Activated T-helper 2 cell treated with anti-CD3 and anti-CD28 coated beads, Interferon-gamma antibody, Interleukin-2, Interleukin-4, amounts not matched to agents 10 μg/mL and 5 μg/mL and 100 μg/mL, durations not matched to agents 14 hours and 24 hours and 36 hours (primary cell): ENCODE measurements at places on chromosomes 16 and 17. TPM values are rescaled to one million over a fixed set of nuclear protein-coding genes. Genes with fewer than 3 reads are reported as not detected.

GRCh38 chr16:609316-609715 is 19.4 kb downstream of the RAB40C start:
- H3K4me3 ChIP-seq, result no peak overlapping the region
- no peaks in the 10 kb centered on the region for H3K27me3 ChIP-seq
- no peak overlapping the region for H3K27ac ChIP-seq
- no peak for DNase-seq
- H3K4me1 ChIP-seq, result peaks cover 2% of the 10 kb centered on the region

DNA sequence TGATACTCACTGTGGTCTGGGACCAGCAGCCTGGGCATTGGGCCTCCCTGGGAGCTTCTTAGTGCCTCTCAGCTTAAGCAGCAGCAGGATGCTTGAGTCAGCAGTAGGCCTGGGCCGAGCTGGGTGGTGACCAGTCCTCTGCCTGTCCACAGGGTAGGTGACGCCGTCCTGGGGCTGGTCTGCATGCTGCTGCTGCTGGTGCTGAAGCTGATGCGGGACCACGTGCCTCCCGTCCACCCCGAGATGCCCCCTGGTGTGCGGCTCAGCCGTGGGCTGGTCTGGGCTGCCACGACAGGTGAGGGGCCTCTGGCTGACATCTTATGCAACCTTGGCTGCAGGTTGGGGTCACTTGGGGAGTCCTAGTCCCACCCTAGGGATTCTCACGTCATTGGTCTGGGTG is 7.4 kb downstream of the SLC26A11 start:
- no peaks in the 10 kb centered on the region for H3K27me3 ChIP-seq
- no peak overlapping the region for H3K27ac ChIP-seq
- DNase-seq, result no peak
- H3K4me3 ChIP-seq, result no peak overlapping the region
- peaks cover 12% of the 10 kb centered on the region for H3K36me3 ChIP-seq

GRCh38 chr17:1906662-1907101 is 76.9 kb downstream of the RPA1 start:
- peaks cover 52% of the 10 kb centered on the region for H3K27me3 ChIP-seq
- DNase-seq, result no peak
- no peaks in the 10 kb centered on the region for H3K36me3 ChIP-seq

DNA sequence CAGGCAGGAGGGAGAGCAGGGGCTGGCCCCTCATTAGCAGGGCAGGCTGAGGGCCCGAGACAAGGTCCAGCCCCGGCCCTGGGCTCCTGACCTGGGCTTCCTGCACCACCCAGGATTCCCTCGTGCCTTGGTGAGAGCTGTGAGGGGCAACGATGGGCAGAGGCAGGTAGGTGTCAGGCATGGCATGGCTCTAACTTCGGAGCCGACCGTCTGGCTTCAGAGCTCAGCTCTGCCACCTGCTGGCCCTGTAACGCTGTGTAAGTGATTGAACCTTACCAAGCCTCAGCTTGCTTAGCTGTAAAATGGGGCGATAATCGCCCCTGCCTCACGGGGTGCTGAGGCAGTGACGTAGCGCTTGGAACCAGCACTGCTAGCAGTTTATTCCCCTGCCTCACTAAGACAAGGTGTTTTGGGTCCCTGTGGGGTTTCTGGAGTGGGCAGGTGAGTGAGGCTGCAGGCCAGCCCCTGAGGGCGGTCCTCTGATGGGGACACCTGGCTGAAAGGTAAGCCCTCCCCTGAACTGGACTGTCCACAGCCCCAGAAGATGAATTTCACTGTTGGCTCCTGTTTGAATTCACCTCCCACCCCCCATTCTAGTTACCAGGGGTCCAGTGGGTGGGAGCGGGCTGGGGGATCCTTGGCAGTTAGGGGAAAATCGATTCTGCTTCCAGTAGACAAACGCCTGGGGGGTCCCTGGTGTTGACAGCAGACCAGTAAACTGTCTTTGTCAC is 184.8 kb upstream of the GSE1 start:
- H3K4me3 ChIP-seq, result no peak overlapping the region
- no peaks in the 10 kb centered on the region for H3K4me1 ChIP-seq
- H3K27ac ChIP-seq, result no peak overlapping the region
- DNase-seq, result peak; percentile 40
- no peaks in the 10 kb centered on the region for H3K36me3 ChIP-seq

STH gene
- total RNA-seq, result not detected in 2 replicates

- H3K27me3 ChIP-seq, result no peaks in the 10 kb centered on the region
- H3K4me1 ChIP-seq, result no peaks in the 10 kb centered on the region
- no peak for DNase-seq
- no peak overlapping the region for H3K4me3 ChIP-seq
Measured at GRCh38 chr17:66786107-66786506, 48.8 kb upstream of the CACNG5 start.

DNA sequence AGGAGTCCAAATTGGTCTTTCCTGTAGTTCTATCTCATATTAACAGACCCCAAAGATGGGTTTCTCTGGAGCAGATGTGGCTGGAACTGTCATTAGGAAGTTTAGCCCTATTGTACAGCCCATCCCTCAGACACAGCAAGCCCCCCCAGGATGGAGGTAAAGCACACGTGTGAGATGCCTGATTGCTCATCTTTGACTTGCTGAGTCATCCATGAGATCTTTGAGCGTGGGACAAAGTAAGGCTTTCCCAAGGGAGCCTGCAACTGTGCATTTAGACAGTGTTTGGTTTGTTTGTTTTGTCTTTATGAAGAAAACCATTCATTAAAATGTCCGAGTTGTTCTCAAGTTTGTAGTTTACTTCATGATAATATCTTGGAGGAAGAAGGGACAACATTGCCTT is 145.3 kb upstream of the CDH13 start:
- no peak for DNase-seq
- H3K36me3 ChIP-seq, result no peaks in the 10 kb centered on the region
- H3K4me1 ChIP-seq, result no peaks in the 10 kb centered on the region
- H3K27ac ChIP-seq, result no peak overlapping the region
